ENCODE measurements at places on chromosomes 13 and 19.

GRCh38 chr13:77448689-77449088 is 86.8 kb upstream of the SCEL start:
- no peak for DNase-seq

DNA sequence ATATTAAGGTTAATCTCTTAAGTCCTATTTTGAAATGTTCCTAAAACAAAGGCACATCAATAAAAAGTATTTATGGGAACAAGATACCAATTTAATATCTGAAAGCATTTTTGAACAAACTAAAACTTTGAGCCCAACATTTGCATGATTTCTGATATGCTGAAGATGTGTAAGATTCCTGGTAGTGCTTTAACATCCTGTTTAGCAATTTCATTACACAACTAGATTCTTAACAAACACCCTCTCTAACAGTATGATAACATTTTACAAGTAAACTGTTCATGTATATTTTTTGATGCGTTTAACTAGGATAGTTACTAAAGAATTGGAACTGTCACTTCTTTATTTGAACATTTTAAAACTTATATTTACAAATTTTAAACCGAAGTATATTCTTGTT is 63.9 kb downstream of the DACH1 start:
- DNase-seq: no peak

GRCh38 chr13:35833608-35834275 is 297.4 kb downstream of the DCLK1 start:
- DNase-seq: no peak

DNA sequence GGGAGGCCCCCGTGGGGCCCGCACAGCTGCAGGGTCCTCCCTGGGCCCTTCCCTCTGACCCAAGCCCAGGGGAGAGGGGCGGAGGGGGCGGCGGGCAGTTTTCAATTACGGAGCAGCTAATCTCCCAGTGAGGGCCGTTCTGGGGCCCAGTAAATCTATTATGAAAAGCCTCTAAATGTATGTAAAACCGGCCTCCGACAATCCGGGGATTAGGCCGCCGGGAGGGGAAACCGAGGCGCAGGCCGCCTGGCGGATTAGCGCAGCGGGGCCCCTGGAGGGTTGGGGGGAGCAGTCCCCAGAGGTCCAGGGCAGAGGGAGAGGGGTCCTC is 25.1 kb downstream of the EFNA2 start:
- DNase-seq: no peak

DNA sequence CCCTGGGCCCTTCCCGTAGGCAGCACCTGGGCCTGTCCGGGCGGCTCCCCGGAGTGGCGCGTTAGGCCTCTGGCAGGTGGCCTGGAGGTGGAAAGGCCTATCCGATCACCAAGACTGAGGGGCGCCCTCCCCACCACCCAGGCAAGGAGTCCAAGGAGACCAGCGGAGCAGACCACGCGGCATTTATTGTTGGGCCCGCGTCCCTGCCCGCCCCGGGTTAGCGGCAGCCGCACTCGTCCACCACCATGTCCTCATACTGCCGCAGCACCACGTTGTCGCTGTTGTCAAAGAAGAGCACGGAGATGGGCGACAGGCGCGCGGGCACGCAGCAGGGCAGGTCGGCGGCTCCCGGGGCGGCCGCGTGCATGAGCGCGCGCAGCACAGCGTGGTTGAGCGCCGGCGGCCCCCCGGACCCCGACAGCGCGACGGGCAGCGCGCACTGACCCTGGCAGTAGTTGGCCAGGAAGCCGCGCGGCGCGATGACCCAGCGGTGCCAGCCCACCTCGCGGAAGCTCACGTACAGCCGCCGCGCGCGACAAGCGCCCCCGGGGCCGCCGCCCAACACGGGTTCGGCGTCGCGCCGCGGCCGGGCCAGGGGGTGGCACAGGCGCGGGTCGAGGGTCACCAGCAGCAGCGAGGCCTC is 27.5 kb downstream of the CERS1 start:
- DNase-seq: no peak

DNA sequence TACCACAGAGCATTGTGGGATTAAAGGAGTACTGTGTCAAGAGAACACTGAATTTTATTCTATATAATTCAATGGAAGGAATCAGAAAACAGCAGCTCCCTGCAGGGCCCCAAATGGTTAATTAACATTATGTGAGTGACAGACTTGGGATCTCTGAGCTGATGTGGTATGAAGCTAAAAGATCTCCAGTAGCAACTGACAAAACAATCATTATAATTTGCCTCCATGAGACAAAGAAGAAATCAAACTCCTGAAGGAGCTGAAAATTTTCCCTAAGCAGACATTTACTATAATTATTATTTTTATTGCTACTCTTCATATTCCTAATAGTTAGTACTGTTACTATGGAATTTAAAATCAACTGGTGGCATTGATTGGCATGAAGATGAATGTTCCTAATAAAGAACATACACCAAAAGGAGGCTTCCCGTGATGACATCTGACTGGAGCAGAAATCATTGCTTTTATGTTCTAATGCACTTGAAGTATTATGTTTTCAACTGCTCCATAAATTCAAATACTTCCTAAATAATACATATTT is 28.8 kb upstream of the RFC3 start:
- no peak for DNase-seq

DNA sequence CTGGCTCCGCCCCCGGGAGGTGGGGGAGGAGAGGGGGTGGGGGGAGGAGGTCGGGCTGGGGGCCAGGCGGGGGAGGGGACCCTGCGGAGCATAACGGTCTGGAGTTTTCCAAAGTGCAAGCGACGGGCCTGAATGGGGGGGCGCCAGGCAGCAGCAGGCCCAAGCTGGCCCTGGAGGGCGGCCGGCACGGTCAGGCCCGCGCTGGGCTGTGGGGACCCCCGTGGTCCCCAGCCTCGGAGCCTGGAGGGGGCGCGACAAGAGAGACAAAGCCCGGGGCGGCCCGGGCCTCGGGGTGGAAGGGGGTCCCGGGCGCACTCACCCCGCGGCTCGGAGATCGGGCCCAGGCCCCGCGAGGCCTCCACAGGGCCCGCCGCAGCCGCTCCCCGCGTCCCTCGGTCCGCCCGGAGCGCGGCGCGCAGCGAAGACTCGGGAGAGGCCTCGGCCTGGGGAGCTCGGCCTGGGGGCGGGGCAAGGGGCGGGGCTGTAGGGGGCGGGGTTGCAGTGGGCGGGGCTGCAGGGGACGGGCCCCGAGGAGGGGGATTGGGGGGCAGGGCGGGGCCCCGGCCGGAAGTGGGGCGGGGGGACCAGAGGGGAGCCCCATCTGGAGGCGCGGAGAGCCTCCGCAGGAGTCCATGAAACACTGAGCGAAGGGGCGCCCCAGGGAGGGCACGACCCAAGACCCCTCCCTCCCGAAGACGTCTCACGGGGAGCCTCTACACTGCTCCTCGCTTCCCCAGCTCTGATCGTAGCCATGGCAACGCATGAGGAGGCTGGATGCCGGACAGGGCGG is 47.6 kb downstream of the PTPRS start:
- DNase-seq: peak; percentile 10

DNA sequence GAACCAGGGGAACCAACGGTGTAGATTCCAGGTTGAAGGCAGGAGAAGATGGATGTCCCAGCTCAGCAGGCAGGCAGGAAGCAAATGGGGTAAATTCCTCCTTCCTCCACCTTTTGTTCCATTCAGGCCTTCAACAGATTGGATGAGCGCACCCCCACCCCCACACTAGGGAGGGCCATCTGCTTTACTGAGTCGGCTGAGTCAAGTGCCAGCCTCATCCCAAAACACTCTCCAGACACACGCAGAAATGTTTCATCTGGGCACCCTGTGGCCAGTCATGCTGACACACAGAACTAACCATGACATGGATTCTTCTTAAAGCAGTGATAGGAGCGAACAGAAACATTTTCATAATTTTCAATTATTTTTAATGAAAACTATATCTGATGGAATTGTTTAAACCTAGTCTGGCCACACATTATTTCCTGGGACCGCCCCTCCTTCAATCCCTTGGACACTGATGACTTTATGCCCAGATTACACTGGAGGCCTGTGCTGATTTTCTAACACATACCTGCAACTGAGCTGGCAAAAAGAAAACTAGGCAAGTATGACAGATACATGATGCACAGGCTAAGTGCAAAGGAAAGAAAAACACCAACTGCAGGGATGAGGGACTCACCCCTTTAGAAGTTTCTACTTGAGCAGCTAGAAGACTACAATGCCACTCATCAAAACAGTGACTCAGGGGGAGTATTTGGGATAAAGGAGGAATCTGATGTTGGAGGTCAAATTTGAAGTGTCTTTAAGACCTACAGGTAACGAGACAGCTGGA is 154.2 kb downstream of the TNFRSF19 start:
- DNase-seq: no peak

DNA sequence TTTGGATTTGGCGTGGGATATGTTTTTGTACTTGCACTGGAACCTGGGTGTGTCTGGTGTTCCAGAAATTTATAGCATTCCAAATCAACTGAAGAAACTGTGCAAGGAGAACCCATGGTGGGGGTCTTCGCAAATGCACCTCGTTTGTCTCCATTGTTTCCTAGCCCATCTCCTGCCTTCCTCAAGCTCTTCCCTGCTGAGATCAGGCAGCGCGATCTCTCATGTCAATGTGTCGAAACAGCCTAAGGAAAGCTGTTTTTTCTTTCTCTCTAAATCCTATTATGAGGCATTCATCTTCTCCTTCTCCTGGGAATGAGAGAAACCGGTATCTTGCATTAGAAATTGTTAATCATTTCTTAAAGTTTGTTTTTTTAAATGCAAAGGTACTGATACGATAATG is 131.0 kb downstream of the KLF5 start:
- DNase-seq: no peak

DNA sequence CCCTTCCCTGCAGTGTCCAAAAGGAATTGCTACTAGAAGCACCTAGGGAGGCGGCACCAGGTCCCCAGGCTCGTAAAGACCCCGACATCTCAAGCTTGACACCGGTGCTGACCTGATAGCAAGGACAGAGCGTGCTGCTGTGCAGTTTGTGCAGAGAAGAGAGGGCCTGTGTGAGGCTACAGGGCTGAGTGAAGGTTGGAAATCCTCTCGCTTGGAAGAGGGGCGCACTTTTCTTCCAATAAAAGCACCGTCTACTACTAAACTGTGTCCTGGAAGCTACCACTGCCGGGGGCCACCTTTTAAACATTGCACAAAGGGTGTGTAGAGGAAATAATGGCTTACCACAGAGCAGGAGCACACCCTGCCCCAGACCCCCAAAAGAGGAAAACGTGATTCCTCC is 11.0 kb downstream of the TMEM272 start:
- DNase-seq: no peak

DNA sequence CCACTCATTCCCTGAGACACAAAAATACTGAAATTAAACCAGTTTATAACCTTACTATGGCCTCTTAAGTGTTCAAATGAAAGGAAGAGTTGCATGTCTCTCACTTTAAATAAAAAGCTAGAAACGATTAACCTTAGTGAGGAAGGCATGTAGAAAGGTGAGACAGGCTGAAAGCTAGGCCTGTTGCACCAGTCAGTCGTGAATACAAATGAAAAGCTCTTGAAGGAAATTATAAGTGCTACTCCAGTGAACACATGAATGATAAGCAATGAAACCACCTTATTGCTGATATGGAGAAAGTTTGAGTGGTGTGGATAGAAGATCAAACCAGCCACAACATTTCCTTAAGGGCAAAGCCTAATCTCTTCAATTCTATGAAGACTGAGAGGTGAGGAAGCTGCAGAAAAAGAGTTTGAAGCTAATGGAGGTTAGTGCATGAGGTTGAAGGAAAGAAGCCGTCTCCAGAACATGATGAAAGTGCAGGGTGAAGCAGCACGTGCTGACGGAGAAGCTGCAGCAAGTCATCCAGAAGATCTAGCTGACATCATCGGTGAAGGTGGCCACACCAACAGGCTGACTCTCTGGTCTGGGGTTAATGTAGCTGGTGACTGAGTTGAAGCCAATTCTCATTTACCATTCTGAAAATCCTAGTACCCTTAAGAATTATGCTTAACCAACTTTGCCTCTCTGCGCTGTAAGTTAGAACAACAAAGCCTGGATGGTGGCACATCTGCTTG is 94.5 kb upstream of the TEX29 start:
- no peak for DNase-seq

GRCh38 chr19:688214-688613 is 7.0 kb downstream of the PRSS57 start:
- DNase-seq: no peak

- no peak for DNase-seq
Measured at GRCh38 chr13:103030776-103031175, 35.4 kb downstream of the SLC10A2 start.

DNA sequence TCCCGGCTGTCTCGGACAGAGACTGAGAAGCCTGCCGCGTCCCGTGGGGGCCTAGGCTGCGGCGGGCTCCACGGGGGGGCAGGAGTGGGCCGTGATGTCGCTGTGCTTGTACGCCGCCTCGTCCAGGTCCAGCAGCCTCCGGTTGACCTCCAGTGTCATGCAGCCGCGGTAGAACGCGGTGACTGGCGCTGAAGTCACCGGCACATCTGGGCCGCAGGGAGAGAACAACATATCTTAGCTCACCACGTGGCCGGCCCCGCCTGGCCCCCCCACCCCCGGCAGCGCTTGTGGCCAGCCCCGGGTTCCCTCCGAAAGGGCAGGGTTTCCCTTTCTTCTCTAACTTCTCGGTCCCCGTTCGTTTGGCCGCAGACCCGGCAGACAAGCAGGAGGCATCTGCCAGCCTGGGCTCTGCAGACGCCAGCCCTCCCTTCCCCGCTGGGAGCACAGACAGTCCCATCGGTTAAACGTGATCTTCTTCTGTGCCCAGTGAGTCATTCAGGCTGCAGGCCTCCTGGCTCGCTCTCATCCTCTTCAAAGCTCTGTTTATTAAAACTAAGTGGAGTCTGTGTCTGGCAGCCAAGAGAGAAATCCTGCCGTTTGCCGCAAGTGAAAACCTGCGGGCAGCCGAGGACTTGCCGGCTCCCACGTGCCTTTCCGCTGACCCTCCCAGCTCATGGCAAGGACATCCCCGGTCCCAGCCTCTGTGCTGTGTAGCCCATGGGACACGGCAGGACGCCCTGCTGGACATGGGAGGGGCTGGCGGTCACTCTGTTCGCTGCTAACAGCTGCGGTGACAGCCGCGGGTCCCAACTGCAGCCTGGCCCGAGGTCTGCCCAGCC is 42.8 kb downstream of the GAS6 start:
- no peak for DNase-seq

GRCh38 chr19:48614436-48615230 is at the start of gene FAM83E:
FAM83E (minus strand) TSS chr19:48615076; CDS start chr19:48613372, 1,704 bp downstream.
- DNase-seq: no peak

- no peak for DNase-seq
Measured at GRCh38 chr13:84445776-84446175, 563.5 kb upstream of the SLITRK1 start.

- DNase-seq: peak; percentile 11
Measured at GRCh38 chr13:40777166-40777808, 6.3 kb upstream of the MRPS31 start.
